ENCODE measurements at places on chromosomes 16 and 17. TPM values are rescaled to one million over a fixed set of nuclear protein-coding genes. Genes with fewer than 3 reads are reported as not detected.

AFMID gene
- 15.7 TPM for total RNA-seq

ADORA2B gene
- total RNA-seq: 0.12 TPM

CCL8 gene
- not detected for total RNA-seq

MED1 gene
- 63.1 TPM for total RNA-seq

GNPTG gene
- 36.1 TPM for total RNA-seq

TP53TG3D gene
- total RNA-seq: not detected

NCOR1 gene
- total RNA-seq: 154 TPM

KPNA2 gene
- 159 TPM for total RNA-seq

TRPV3 gene
- total RNA-seq: 0.20 TPM

KCNG4 gene
- not detected for total RNA-seq

NPIPA3 gene
- 4.0 TPM for total RNA-seq

HOXB7 gene
- total RNA-seq: 0.66 TPM

MYH2 gene
- not detected for total RNA-seq

SLFN14 gene
- 0.10 TPM for total RNA-seq

PNMT gene
- total RNA-seq: not detected

Measured in T-helper 1 cell treated with Interleukin-12 subunit alpha and Interleukin-12 subunit beta and Interleukin-4 antibody, amounts not matched to agents 30 ng/mL and 1 ng/mL, for 36 hours (primary cell).